Renal cortical epithelial cell (primary cell): ENCODE measurements at places on chromosomes 11 and 22. TPM values are rescaled to one million over a fixed set of nuclear protein-coding genes. Genes with fewer than 3 reads are reported as not detected.

The ZFP91 gene
- total RNA-seq = 42.1 and 56.1 TPM in 2 replicates

GRCh38 chr11:68825571-68825970 is 16.1 kb downstream of the CPT1A start:
- no peak for DNase-seq

GRCh38 chr11:16111690-16112089 is 244.7 kb downstream of the SOX6 start:
- DNase-seq = peak; percentile 11

GRCh38 chr11:64933935-64934681 is 1.6 kb downstream of the GPHA2 start:
- DNase-seq = no peak

GRCh38 chr22:17118342-17118741 is 2.8 kb downstream of the TMEM121B start:
- DNase-seq = no peak

GRCh38 chr11:59426361-59427067 is at the start of gene OR5A2:
Gene OR5A2, minus strand, starts transcription at chr11:59426413. Its CDS starts 3,460 bp downstream, at chr11:59422953.
- no peak for DNase-seq

GRCh38 chr22:43433451-43434274 is 21.8 kb downstream of the MPPED1 start:
- no peak for DNase-seq

DNA sequence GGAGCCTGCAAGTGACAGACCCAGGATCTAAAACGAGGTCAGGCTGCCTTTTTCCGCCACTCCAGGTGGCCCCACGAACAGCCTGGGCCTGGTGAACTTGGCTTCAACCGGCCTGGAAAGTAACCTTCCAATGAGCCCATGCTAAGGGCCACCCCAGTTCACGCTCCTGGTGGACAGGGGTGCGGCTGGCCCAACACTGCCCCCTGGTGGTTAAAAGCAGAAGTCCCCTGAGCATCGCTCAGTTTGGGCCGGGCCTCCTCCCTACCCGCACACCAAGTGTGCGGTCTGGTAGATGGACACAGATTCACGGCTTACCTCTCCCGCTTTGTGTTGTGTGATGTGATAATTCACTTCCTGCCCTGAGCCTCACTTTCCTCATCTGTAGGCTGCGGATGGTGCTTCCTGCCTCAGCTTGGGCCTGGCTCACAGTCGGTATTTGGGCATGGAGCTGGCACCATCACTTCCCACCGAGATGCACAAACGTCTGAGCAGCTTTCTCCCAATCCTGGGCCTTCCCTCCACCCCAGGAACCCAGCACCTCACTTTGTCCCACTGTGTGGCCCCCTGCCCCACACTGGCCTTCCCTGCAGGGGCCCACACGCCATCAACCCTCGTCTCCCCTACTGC is 13.7 kb upstream of the SEC14L3 start:
- peak; percentile 13 for DNase-seq

- peak; percentile 53 for DNase-seq
These were observed 18.4 kb upstream of the CABP7 start for GRCh38 chr22:29701155-29701999.

- no peak for DNase-seq
These were observed 40.9 kb downstream of the CWC15 start for GRCh38 chr11:94932503-94932902.

DNA sequence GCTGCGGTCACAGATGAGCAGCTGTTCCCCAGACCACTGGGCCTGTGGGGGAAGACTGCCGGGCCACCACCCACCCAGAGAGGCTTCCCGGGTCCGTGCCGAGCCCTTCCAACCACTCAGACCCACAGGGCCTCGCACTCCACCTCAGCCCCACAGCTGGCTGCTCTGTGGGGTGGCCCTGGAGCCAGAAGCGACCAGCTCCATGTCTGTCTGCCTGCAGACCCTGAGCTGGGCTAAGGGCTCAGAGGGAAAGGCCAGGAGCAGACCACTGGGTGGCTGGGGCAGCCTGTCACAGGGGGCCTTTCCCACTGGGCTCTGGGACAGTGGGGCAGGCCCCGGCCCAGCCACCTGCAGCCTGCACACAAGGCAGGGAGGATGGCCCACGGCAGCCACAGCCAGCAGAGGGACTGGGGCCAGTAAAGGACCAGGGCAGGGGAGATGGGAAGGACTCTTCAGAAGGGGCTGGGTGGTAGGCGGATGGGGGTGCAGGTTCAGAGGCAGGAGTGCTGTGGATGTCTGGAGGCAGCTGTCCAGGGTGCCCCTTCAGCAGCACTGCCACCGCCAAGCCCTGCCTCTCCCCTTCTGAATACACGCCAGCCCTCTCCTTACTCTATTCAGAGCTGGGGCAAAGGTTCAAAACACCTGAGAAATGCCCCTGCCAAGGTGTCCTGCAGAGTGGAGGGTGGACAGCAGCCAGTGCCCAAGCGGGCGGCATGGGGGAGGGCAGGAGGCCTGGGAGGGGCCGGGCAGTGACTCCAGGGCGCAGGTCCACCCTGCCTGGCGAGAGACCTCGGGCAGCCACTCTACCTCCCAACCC is 32.2 kb downstream of the GNB1L start:
- no peak for DNase-seq

GRCh38 chr11:34344410-34344767 is 13.4 kb downstream of the ABTB2 start:
- DNase-seq = no peak

- peak; percentile 31 for DNase-seq
These were observed 9.6 kb downstream of the SMTNL1 start for GRCh38 chr11:57546869-57547475.
